Diencephalon (tissue), 1 donor: ENCODE measurements at places on chromosomes 13 and 19. TPM values are rescaled to one million over a fixed set of nuclear protein-coding genes. Genes with fewer than 3 reads are reported as not detected.

HCST gene
- 0.92 TPM for total RNA-seq

SMG9 gene
- 13.4 TPM for total RNA-seq

CEACAM7 gene
- total RNA-seq = not detected

SLC25A41 gene
- 0.69 TPM for total RNA-seq

AZU1 gene
- total RNA-seq = 0.46 TPM

CEACAM20 gene
- not detected for total RNA-seq

ZNF625 gene
- 24.5 TPM for total RNA-seq

KLK3 gene
- not detected for total RNA-seq

FUT6 gene
- total RNA-seq = not detected

FFAR1 gene
- total RNA-seq = not detected

CRB3 gene
- total RNA-seq = 1.6 TPM

SLC10A2 gene
- total RNA-seq = not detected

WDR88 gene
- not detected for total RNA-seq

ACP7 gene
- not detected for total RNA-seq

FLT3 gene
- 4.8 TPM for total RNA-seq

CRX gene
- not detected for total RNA-seq

ZNF85 gene
- total RNA-seq = 26.1 TPM

KCNJ14 gene
- total RNA-seq = 0.92 TPM

CCDC169 gene
- 4.4 TPM for total RNA-seq

ATXN8OS gene
- 2.1 TPM for total RNA-seq

CGB1 gene
- not detected for total RNA-seq
